Endothelial cell (in vitro differentiated cells): ENCODE measurements at places on chromosomes 6 and 20. TPM values are rescaled to one million over a fixed set of nuclear protein-coding genes. Genes with fewer than 3 reads are reported as not detected.

CCM2L gene
- total RNA-seq = 27.2 TPM

AKAP12 gene
- total RNA-seq = 70.1 TPM

NELFCD gene
- 68.7 TPM for total RNA-seq

NR2E1 gene
- not detected for total RNA-seq

OPN5 gene
- total RNA-seq = 12.1 TPM

TBXT gene
- 44.8 TPM for total RNA-seq

TRIM40 gene
- not detected for total RNA-seq

MUC21 gene
- 0.10 TPM for total RNA-seq

EYS gene
- total RNA-seq = not detected

CLPSL1 gene
- total RNA-seq = not detected

- no peak overlapping the region for H3K4me3 ChIP-seq
- H3K27me3 ChIP-seq = peaks cover 5% of the 10 kb centered on the region
- no peaks in the 10 kb centered on the region for H3K36me3 ChIP-seq
- peak overlapping the region; percentile 90 for H3K27ac ChIP-seq
- no peak for DNase-seq
Observed at GRCh38 chr6:37126493-37126958, 43.4 kb upstream of the PIM1 start.

- DNase-seq = no peak
- H3K27me3 ChIP-seq = peaks cover 4% of the 10 kb centered on the region
- H3K4me1 ChIP-seq = peaks cover 13% of the 10 kb centered on the region
- H3K36me3 ChIP-seq = no peaks in the 10 kb centered on the region
- H3K4me3 ChIP-seq = no peak overlapping the region
Observed at GRCh38 chr6:3610206-3610605, 141.3 kb downstream of the PXDC1 start.

GRCh38 chr6:22613051-22613450 lies 43.7 kb downstream of the HDGFL1 start:
- H3K4me3 ChIP-seq = no peak overlapping the region
- no peak overlapping the region for H3K27ac ChIP-seq
- H3K27me3 ChIP-seq = no peaks in the 10 kb centered on the region
- no peaks in the 10 kb centered on the region for H3K36me3 ChIP-seq
- DNase-seq = no peak

DNA sequence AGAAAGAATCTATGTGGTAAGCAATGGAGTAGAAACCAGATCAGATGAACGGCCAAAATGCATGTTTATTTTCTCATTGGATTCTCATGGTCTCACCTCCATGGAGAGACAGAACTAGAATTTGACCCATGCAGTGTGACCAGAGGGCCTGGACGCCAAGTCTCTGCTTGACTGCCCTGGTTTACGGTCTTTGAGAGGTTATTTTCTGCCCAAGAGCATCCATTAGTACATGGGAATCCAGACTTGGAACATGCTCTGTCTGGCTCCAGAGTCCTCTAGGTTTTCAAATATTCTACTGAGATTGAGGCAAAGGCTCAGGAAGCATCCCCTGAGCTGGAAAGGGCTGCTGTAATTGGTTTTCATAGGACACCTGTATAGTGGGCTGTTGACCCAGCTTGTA lies 45.5 kb upstream of the UST start:
- H3K4me1 ChIP-seq = no peaks in the 10 kb centered on the region
- no peak overlapping the region for H3K27ac ChIP-seq
- no peak overlapping the region for H3K4me3 ChIP-seq
- H3K27me3 ChIP-seq = peaks cover 2% of the 10 kb centered on the region
- H3K36me3 ChIP-seq = peaks cover 3% of the 10 kb centered on the region

GRCh38 chr6:140370441-140370840 lies 996.0 kb upstream of the CITED2 start:
- no peak overlapping the region for H3K4me3 ChIP-seq
- H3K36me3 ChIP-seq = no peaks in the 10 kb centered on the region
- H3K27ac ChIP-seq = no peak overlapping the region
- H3K4me1 ChIP-seq = peaks cover 3% of the 10 kb centered on the region

DNA sequence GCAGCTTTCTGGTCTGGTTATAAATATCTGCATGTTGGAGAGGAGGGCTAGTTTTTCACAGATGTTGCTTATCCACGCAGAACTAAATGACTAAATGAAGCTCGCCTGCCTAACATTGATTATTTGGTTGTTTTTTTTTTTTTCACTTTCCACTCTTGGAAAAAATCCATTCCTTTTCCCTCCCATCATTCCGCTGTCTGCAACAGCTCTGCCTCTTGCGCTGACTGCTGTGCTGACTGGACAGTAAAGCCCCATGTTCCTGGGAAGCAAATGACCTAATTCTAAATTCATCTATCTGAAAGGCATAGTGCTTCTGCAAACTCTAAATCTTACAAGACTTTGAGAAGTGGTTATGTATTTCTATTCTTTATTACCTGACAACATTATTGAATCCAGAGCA lies 255.5 kb upstream of the PLN start:
- H3K27me3 ChIP-seq = no peaks in the 10 kb centered on the region
- H3K4me3 ChIP-seq = no peak overlapping the region
- no peak for DNase-seq
- H3K27ac ChIP-seq = no peak overlapping the region
- no peaks in the 10 kb centered on the region for H3K36me3 ChIP-seq

GRCh38 chr6:105553171-105553570 lies 150.3 kb upstream of the PREP start:
- peaks cover 4% of the 10 kb centered on the region for H3K27me3 ChIP-seq
- DNase-seq = no peak
- no peaks in the 10 kb centered on the region for H3K4me1 ChIP-seq
- H3K27ac ChIP-seq = no peak overlapping the region
- no peaks in the 10 kb centered on the region for H3K36me3 ChIP-seq

DNA sequence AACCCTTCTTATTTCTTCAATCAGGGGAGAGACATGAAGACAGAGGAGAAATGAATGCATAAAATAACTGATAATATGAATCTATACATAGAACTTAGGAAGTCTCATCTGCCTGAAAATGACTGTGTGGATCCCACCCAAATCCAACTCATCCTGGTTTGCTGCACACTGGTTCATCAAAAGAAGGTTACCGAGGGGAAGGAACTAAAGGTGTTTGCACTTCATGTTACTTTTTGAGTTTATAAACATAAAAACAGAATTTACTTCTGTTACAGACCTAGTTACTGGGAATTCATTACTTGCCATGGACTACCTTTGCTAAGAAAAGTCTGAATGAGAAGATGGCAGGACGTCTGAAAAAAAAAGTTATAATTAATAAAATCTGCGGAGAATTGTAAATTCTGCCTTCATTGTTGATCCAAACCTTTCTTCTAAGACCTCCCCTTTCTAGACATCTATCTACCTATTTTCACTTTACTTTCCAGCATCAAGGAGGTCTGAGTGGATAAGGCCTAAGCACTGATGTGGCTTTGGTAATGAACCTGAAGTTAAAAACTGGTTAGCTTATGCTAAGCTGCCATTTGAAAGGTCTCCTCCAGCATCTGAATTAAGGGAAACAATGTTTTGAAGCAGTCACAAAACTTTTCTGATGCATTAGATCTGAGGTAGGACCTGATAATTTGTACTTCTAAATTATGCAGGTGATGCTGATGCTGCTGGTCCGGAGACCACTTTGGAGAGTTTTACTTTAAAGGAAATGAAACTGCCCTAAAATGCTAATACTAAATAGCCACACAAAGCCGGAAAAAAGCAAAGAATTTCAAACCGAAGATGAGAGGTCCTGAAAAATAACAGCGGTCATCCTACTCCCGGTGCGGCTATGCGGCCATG lies 84.0 kb downstream of the HFE start:
- H3K27ac ChIP-seq = peak overlapping the region; percentile 93
- no peaks in the 10 kb centered on the region for H3K36me3 ChIP-seq
- peaks cover 2% of the 10 kb centered on the region for H3K27me3 ChIP-seq
- H3K4me3 ChIP-seq = peak overlapping the region; percentile 95
- peaks cover 11% of the 10 kb centered on the region for H3K4me1 ChIP-seq

DNA sequence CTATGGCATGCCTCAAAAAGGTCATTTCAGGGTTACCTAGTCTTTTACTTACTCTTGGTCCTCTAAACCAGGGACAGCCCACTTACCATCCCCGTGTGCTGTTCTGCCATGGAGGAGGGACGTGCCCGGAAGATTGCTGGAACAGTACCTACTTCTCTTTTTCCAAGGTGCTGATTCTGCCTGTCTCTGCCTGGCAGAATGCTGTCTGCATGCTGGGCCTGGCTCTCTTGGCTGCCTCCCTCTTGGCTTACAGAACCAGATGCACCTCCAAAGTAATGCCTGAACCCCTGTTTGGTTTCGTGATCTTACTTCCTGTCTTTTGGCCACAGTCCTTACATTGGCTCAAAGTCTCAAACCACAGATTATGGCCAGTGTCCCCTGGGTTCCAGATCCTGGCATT lies 120.7 kb upstream of the NT5E start:
- H3K27ac ChIP-seq = no peak overlapping the region
- H3K36me3 ChIP-seq = no peaks in the 10 kb centered on the region
- H3K4me1 ChIP-seq = no peaks in the 10 kb centered on the region
- H3K27me3 ChIP-seq = peaks cover 5% of the 10 kb centered on the region
- no peak overlapping the region for H3K4me3 ChIP-seq

- peaks cover 48% of the 10 kb centered on the region for H3K4me1 ChIP-seq
- peak; percentile 33 for DNase-seq
- peak overlapping the region; percentile 99 for H3K4me3 ChIP-seq
- H3K27me3 ChIP-seq = peaks cover 14% of the 10 kb centered on the region
Observed at GRCh38 chr20:34703424-34704176, 544 bp upstream of the TP53INP2 start.

DNA sequence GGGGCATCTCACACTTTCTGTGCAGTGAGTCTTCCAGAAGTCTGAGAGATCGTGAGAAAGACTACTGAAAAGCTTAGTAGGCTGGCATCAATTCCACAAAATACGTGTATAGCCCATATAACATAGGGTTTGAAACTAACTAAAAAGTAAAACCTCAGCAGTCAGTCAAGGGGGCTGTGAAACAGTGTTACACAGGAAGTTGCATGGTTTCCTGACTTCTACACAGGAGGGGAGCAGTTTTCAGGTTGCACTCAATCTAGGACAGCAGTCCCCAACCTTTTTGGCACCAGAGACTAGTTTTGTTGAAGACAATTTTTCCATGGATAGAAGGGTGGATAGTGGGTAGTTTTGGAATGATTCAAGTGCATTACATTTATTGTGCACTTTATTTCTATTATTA lies 4.7 kb upstream of the LY86 start:
- DNase-seq = no peak
- H3K4me1 ChIP-seq = peaks cover 10% of the 10 kb centered on the region
- H3K27me3 ChIP-seq = peaks cover 2% of the 10 kb centered on the region
- no peak overlapping the region for H3K4me3 ChIP-seq
- H3K36me3 ChIP-seq = peaks cover 6% of the 10 kb centered on the region

GRCh38 chr20:41534170-41534569 lies 84.0 kb downstream of the CHD6 start:
- peaks cover 4% of the 10 kb centered on the region for H3K27me3 ChIP-seq
- no peak overlapping the region for H3K27ac ChIP-seq
- DNase-seq = no peak
- peaks cover 17% of the 10 kb centered on the region for H3K36me3 ChIP-seq
- no peak overlapping the region for H3K4me3 ChIP-seq

DNA sequence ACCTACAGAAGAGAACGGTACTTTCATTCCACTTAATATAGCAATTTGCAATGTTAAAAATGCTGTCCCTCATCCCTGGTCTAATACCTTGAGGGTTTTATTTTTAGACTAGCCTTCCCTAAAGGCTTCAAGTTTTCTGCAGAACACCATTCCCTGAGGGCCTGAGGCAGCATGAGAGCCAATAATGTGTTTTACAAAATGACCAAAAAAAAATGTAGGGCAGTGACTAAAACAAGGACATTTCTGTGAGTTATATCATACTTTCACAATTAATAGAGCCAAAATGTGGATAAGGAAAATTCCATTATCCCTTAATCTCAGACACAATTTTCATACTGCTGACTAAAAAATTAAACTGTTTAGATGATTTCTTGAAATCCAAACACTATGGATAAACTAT lies 22.7 kb downstream of the GPR63 start:
- no peaks in the 10 kb centered on the region for H3K36me3 ChIP-seq
- no peak for DNase-seq
- no peak overlapping the region for H3K27ac ChIP-seq
- H3K4me3 ChIP-seq = no peak overlapping the region
- peaks cover 3% of the 10 kb centered on the region for H3K4me1 ChIP-seq
- peaks cover 1% of the 10 kb centered on the region for H3K27me3 ChIP-seq

- H3K36me3 ChIP-seq = peaks cover 3% of the 10 kb centered on the region
- no peak overlapping the region for H3K4me3 ChIP-seq
- peaks cover 13% of the 10 kb centered on the region for H3K4me1 ChIP-seq
- peak overlapping the region; percentile 94 for H3K27ac ChIP-seq
- no peaks in the 10 kb centered on the region for H3K27me3 ChIP-seq
Observed at GRCh38 chr6:21188505-21189223, 404.9 kb upstream of the SOX4 start.

DNA sequence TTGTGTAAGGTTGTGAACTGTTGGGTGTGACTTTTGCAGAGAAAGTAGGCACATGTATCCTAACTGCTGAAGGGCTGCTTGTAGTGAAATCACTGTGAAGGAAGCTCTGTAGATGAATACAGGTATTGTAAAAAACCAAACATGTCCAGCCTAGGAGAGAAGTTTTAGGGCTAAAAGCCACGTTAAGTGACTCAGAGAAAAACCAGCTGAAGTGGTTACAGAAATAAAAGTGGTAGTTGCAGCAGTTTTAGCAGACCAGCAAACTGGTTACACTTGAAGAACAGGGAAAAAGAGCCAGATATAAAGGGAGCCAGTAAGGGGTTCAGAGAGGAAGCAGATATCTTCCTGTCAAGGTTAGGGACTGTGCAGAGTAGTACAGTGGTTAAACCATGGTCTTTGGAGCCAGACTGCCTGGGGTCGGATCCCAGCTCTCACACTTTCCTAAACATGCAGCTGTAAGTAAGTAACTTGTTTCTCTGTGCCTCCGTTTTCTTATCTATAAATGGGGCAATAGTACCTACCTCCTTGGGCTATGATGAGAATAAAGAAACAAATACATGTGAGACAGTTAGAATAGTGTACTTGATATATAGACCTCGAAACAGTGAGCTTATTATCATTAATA lies 33.8 kb upstream of the RNF8 start:
- H3K4me3 ChIP-seq = no peak overlapping the region
- no peaks in the 10 kb centered on the region for H3K27me3 ChIP-seq
- peaks cover under 1% of the 10 kb centered on the region for H3K4me1 ChIP-seq
- peaks cover 15% of the 10 kb centered on the region for H3K36me3 ChIP-seq
- DNase-seq = no peak

- H3K27me3 ChIP-seq = peaks cover 5% of the 10 kb centered on the region
- no peak overlapping the region for H3K4me3 ChIP-seq
- DNase-seq = no peak
- no peaks in the 10 kb centered on the region for H3K36me3 ChIP-seq
- H3K27ac ChIP-seq = no peak overlapping the region
Observed at GRCh38 chr6:14885498-14885897, 360.4 kb upstream of the JARID2 start.

- H3K4me3 ChIP-seq = no peak overlapping the region
- peak overlapping the region; percentile 42 for H3K27ac ChIP-seq
- no peak for DNase-seq
- peaks cover 24% of the 10 kb centered on the region for H3K36me3 ChIP-seq
- peaks cover 12% of the 10 kb centered on the region for H3K27me3 ChIP-seq
Observed at GRCh38 chr6:169700296-169700695, 1.5 kb downstream of the WDR27 start.

- no peaks in the 10 kb centered on the region for H3K4me1 ChIP-seq
- no peak overlapping the region for H3K27ac ChIP-seq
- no peaks in the 10 kb centered on the region for H3K27me3 ChIP-seq
- peaks cover 30% of the 10 kb centered on the region for H3K36me3 ChIP-seq
Observed at GRCh38 chr6:144394210-144394609, 109.1 kb downstream of the UTRN start.

GRCh38 chr6:133136177-133136880 lies 104.8 kb upstream of the EYA4 start:
- H3K36me3 ChIP-seq = no peaks in the 10 kb centered on the region
- H3K4me1 ChIP-seq = no peaks in the 10 kb centered on the region
- no peak overlapping the region for H3K4me3 ChIP-seq
- no peaks in the 10 kb centered on the region for H3K27me3 ChIP-seq
- H3K27ac ChIP-seq = no peak overlapping the region
